NCI-H2107 (cell line): ENCODE measurements at places on chromosomes 1 and 21.
A peak's percentile ranks its signal among the peaks of the same experiment; 100 is the strongest.

GRCh38 chr1:218664385-218665170 lies 319.4 kb downstream of the TGFB2 start:
- DNase-seq = no peak

GRCh38 chr1:19038096-19038495 lies 81.6 kb upstream of the IFFO2 start:
- no peak for DNase-seq

DNA sequence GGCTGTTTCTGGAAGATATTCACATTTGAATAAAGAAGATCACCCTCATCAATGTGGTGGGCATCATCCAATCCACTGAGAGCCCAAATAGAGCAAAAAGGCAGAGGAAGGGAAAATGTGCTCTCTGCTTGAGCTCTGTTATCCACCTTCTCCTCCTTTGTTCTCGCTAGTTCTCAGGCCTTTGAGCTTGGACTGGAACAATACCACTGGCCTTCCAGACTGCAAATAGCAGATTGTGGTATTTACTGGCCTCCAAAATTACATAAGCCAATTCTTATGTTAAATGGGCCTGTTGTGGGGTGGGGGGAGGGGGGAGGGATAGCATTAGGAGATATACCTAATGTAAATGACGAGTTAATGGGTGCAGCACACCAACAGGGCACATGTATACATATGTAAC lies 219.3 kb downstream of the C1orf94 start:
- DNase-seq = no peak

DNA sequence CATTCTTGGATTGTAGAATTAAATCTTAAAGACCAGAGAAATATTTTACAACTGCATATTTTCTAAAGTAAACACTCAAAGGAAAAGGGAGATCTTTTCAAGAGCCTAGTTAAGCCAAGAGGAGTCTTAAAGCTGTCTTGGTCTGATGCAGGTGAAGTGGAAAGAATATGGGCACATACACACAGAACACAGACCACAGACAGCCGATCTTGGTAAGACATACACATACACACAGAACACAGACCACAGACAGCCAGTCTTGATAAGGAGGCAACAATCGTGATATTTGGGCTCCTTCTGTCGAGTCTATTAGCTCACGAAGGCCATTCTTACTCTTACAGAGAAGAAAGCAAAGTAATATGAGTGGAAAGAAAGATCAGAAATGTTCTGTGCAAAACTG lies 1153.9 kb upstream of the TMPRSS15 start:
- no peak for DNase-seq

DNA sequence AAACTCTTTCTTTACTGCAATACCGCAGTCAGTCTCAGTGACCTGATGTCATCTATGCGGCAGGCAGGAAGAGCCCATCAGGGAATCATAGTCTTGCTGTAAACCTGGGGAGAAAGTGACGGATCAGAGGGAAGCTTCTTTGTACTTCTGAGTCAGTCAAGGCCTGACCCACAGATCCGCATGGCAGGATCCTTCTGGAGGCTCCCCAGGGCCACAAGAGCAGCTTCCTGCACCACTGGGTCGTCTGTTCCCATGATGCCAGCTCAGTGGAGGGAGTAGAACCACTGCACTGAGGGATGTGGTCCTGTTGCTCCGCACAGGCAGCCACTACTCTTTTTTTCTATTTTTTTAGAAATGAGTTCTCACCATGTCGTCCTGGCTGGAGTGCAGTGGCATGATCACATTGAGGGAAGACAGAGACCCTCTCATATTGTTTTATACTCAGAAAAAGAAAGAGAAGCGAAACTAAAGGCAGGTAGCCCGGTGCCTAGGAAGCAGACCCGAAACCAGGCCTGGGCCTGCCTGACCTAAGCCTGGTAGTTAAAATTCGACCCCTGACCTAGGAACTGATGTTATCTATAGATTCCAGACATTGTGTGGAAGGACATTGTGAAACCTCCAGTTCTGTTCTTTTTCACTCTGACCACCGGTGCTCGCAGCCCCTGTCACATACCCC lies 6.3 kb upstream of the ERVH48-1 start:
- DNase-seq = no peak

- no peak for DNase-seq
Measured at GRCh38 chr1:116569776-116570357, 959 bp downstream of the CD58 start.

DNA sequence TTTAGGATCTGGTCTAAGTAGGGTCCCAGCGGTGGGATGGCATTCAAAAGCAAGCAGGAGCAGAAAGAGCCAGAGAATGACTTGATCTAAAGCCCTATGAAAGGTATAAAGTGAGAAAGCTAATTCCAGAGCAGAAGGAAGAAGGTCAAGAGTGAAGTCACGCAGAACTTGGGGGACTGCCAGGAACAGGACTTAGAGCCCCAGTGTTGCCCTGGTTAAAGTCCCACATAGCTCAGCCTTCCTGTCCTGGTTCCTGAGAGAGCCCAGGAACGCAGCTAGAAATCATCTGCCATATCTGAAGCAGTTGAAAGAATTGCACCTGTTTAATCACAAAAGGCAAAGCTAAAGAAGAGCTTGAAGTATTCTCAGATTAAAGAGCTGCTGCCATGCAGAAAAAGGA lies 160.6 kb upstream of the ATP1B1 start:
- no peak for DNase-seq

DNA sequence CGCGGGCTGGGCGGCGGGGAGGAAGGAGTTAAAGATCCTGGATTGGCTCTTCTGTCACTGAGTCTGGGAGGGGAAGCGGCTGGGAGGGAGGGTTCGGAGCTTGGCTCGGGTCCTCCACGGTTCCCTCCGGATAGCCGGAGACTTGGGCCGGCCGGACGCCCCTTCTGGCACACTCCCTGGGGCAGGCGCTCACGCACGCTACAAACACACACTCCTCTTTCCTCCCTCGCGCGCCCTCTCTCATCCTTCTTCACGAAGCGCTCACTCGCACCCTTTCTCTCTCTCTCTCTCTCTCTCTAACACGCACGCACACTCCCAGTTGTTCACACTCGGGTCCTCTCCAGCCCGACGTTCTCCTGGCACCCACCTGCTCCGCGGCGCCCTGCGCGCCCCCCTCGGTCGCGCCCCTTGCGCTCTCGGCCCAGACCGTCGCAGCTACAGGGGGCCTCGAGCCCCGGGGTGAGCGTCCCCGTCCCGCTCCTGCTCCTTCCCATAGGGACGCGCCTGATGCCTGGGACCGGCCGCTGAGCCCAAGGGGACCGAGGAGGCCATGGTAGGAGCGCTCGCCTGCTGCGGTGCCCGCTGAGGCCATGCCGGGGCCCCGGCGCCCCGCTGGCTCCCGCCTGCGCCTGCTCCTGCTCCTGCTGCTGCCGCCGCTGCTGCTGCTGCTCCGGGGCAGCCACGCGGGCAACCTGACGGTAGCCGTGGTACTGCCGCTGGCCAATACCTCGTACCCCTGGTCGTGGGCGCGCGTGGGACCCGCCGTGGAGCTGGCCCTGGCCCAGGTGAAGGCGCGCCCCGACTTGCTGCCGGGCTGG lies at the start of gene NPR1:
TSS of gene NPR1 (plus strand) at position 170 of the 818 bp plus-strand sequence. CDS start at position 591, 421 bp downstream.
- no peak for DNase-seq

GRCh38 chr1:213154056-213154685 lies 103.1 kb downstream of the RPS6KC1 start:
- DNase-seq = no peak

GRCh38 chr1:68777851-68778250 lies 281.0 kb upstream of the DEPDC1 start:
- DNase-seq = no peak

DNA sequence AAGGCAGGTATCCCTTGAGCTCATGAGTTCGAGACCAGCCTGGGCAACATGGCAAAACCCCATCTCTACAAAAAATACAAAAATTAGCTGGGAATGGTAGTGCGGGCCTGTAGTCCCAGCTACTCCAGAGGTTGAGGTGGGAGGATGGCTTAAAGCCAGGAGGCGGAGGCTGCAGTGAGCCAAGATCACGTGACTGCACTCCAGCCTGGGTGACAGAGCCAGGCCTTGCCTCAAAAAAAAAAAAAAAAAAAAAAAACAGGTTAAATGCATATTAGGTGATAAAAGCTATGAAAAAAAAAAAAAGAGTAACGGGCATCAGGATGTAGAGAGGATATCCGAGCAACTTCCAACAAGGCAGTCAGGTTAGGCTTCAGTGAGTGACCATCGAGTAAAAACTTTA lies 2.8 kb upstream of the SRRM1 start:
- no peak for DNase-seq

- DNase-seq = no peak
Measured at GRCh38 chr1:234262007-234262753, 111.1 kb upstream of the COA6 start.

- DNase-seq = no peak
Measured at GRCh38 chr1:163673759-163674151, 352.0 kb downstream of the NUF2 start.

DNA sequence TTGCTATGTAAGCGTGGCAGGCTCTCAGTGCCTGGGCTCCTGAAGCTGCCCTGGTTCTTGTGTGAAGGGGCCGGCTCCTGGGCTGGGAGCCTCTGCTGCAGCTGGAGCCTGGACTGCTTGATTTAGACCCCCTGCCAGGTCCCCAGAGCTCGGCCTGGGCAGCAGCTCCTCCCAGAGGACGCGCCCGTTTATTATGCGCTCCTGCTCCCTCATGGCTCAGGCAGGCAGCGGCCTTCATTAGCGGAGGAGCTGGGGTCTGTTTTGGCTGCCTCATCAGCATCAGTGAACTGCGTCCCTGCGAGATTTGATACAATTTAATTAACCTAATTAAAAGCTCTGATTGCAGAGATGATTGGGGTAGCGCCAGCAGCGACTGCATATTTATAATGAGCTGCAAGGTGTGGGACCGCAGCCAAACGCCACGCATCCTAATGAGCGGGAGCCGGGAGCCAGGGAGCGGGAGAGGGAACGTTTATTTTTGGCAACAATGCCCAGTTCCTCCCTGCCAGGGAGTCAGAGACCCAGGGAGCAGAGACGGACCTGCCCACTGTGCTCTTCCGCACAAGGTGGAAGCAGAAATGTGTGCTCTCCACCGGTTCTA lies 16.6 kb downstream of the UTP11 start:
- peak; percentile 34 for DNase-seq

- DNase-seq = no peak
Measured at GRCh38 chr1:5991381-5992025, 722 bp downstream of the NPHP4 start.

DNA sequence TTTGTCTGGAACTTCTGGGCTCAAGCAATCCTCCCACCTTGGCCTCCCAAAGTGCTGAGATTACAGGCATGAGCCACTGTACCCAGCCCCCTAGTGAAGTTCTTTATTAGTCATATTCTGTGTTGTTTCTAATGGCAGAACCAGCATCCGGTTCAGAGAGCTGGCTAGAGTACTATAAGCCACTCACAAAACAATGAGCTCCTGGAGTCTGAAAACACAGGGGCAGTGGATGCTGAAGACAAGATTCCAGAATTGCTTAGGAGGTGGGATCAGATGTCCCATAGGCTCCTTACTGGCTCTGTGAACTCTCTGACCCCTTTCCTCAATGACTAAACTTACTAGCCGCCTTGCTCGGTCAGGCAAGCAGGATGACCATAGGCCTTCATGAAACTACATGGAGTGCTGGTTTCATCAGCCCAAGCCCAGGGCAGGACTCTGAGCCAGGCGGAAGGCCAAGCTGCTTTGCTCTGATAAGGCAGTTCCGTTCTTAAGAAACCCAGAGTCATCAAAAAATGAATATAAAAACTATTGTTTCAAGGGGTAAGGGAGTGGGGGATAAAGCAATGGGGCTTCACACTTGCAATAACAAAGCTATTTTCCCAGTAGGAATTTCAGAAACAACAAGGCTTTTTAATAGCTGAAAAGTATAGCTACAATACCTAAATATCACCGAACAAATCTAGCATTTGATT lies 8.1 kb downstream of the MTHFR start:
- no peak for DNase-seq

DNA sequence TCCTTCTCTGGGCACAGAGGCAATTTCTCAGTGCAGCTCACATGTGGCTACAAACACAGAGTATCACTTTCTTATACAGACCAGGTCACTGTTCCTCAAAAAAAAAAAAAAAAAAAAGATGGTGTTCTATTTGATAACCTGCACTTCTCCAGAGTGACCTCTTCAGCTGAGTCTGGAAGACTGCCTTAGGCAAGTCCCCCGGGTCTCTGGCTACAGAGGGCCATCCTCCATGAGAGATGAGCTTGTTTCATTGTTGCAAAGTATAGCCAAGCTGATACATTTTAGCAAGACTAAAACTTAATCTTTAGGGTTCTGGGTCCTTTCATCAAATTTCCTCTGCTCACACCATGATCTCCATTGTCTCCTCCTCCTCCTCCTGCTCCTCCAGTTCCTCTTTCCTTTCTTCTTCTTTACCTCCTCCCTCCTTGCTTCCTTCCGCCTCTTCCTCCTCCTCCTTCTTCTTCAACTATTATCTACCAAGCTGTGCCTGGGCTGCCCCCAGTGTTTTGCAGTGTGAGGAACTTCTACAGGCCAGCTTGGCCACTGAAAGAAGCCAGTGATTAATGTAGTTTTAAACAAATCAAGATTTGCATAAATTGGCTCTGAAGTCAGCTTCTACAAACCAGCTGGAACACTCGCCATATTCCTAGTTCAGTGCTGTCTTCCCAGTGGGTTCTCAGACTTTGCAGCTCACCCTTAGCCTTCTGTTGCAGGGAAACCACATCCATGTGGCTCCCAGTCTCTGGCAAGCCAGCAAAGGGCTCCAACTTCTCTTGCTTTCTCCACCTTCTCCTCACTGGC lies 139.4 kb downstream of the RUNX1 start:
- DNase-seq = no peak

DNA sequence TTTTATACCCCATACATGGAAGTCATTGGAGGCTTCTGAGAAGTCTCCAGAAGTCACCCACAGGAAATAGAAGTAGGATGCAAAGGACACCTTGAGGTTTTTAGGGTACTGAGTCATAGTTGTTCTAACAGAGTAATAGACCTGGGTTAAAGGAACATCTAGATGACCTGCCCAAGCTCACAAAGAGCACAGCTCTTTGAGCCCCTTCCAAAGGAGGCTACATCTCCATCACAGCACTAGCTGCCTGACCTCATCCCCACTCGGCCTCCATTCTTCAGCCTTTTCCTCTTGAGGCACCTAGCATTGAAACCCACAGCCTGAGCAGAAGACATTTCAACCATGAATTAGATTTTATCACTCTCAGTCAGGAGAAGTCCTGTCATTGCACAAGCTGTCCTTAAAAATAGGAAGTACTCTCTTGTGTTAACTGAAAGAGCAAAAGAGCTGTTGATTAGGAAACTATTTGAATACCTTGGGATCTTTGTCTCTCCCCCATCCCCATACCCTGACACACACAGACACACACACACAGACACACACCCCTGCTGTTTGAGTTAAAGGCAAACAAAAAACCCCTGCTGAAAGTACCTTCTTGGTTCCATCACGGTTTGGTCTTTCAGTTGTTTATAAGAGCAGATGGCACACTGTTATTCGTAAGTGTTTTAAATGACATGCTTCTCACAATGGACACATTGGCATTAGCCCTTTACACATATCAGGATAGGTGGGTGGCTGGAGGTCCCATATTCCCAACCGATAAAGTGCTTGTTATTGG lies 22.2 kb downstream of the MKNK1 start:
- DNase-seq = no peak

DNA sequence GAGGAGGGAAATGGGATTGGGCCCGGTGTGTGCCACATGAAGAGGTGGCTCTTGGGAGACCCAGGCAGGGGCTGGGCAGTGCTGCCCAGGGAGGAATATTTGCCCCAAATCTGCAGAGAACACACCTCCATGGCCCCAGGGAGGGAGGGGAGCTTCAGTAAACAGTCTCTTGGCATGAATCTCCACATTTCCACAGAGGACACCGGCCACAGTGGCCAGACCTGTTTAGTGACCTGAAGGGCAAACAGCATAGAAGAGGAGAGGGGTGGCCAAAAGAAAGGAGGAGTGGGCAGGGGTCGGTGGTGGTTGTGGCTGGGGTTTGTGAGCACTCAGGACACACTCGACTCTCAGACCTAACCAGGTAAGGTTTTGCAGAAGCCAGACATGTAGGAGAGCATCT lies 54.0 kb upstream of the IFFO2 start:
- DNase-seq = no peak
